ENCODE measurements at places on chromosomes 6 and 20.

DNA sequence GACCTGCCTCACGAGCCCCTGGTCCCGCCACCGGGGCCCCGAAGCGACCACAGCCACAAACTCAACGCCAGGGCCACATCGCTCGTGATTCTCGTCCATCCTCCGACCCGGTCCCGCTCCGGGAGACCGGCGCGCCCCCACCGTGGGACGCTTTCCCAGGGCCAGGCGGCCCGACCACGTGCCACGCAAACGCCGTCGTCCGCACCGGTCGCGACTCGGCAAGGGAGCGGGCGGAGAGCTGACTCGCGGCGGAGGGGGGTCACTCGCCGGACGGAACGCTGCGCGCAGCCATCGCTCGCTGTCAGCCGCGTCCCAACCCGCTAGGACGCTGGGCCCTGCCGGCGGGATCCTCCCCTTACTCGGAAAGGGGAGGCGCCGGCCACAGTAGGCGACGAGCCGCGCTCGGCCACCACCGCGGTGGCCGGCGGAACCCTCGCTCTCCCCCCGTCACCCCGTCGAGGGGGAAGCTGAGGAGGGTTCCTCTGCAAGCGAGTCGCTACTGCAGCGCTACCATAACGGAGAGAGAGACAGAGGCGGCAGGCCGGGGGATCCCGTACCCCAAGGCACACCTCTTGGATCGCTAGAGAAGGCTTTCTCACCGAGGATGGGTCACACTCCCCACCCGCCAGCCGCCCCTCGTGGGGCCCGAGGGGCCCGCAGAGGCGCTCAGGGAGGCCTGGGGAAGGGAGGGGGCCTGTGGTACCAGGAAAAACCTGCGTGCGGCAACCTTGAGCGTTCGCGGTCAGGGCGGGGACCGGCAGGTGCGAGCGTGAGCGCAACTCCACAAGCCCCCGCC, 511.8 kb upstream of the ZNF337 start:
- DNase-seq = no peak

GRCh38 chr6:144283646-144284477, 1.3 kb upstream of the UTRN start:
- DNase-seq = no peak

GRCh38 chr20:6501061-6501460, 266.4 kb upstream of the BMP2 start:
- no peak for DNase-seq

DNA sequence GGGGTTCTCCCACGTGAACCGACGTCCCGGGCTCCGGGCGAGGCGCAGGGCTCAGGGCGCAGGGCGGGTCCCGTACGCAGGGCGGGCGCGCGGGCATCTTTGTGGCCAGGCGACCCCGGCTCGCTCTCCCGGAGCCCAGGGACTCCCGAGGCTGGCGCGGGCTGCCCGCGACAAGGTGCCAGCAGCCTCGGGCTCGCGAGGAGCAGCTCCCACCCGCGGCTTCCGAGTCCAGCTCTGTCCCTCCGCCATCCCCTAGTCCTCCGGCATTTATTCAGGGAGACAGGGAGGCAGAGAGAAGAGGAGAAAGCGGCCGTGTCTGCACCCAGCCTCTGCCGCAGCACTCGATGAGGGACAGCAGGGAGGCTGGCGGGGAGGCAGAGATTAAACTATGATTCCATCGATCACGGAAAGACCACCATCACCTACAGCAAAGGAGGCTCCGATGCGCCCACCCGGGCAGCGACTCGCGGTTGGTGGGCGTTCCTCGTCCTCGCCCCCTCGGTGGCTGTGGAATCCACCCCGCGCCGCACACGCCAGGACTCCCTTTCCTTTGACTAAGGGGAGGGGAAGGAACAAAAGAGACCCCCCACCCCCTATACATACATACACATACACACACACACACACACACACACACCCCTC, 1.1 kb downstream of the RGS17 start:
- DNase-seq = peak; percentile 77

- no peak for DNase-seq
Observed at GRCh38 chr6:17178754-17179529, 77.1 kb downstream of the STMND1 start.

- DNase-seq = no peak
Observed at GRCh38 chr20:51562027-51562331, 19.5 kb upstream of the NFATC2 start.

DNA sequence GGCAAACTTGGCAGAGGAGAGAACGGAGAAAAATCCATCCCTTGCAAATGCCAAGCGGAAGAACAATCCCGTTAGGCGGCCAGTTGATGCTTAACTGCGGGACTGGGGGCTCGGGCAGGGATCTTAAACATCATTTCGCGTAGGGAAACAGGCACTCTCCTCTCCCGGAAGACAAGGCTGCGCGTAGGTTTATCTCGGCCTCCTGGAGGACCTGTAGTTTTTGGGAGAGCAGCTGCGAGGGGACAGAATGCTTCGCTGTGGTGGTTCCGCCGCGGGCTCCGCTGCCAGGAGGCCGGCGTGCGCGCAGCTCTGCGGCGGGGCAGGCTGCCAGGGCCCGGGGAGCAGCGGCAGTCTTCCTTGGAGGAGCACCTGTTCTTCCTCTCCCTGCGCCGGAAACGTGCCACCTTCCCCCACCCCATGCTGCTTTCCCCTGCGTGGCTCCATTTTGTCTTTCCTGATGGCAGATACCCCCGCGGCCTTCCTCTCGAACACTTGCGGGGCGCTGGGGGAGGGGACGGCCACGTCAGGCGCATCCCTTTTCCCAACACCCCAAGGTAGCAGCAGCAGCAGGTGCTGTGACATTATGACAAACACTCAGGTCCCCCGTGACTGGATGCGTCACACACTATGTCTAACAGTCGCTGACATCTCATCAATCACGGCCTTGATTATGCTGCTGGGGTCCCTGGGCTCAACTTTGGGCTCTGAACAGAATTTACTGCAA, 230.7 kb upstream of the BTBD3 start:
- no peak for DNase-seq

- no peak for DNase-seq
Observed at GRCh38 chr6:167317172-167317571, 7.7 kb upstream of the TTLL2 start.

GRCh38 chr6:5425267-5425666, 164.0 kb downstream of the FARS2 start:
- DNase-seq = no peak

GRCh38 chr6:166778046-166778445, 151.0 kb upstream of the RPS6KA2 start:
- no peak for DNase-seq

Data from NCI-H1417 (cell line).